ENCODE measurements at places on chromosomes 1 and 21.

DNA sequence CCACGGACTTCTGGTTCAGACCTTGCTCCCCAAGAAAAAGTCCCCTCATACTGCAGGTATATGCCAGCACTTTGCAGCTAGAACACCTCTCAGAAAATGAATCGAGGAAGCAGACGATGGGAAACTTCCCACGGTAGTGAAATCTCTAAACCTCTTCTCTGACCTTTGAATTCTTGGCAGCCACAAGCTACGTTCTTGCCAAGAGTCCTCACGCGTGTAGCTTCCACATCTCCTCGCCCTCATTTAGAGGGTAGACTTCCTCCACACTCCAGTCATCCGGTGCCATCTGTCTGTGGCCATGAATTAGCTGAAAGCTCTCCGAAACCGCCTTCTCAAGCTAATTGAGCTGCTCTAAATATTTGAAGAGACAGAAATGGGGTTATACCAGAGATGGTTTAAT lies 127.8 kb downstream of the RGS7 start:
- DNase-seq, result no peak

- DNase-seq, result peak; percentile 47
Measured at GRCh38 chr21:38804789-38805327, 871 bp upstream of the ETS2 start.

- DNase-seq, result no peak
Measured at GRCh38 chr1:39836595-39837110, 46.7 kb downstream of the TRIT1 start.

- no peak for DNase-seq
Measured at GRCh38 chr1:233672732-233673131, 58.8 kb downstream of the KCNK1 start.

- no peak for DNase-seq
Measured at GRCh38 chr1:11284784-11285183, 11.8 kb downstream of the UBIAD1 start.

GRCh38 chr1:7916501-7916830 lies 24.2 kb downstream of the TNFRSF9 start:
- no peak for DNase-seq

GRCh38 chr21:35145626-35146233 lies 96.6 kb upstream of the RUNX1 start:
- DNase-seq, result peak; percentile 57

DNA sequence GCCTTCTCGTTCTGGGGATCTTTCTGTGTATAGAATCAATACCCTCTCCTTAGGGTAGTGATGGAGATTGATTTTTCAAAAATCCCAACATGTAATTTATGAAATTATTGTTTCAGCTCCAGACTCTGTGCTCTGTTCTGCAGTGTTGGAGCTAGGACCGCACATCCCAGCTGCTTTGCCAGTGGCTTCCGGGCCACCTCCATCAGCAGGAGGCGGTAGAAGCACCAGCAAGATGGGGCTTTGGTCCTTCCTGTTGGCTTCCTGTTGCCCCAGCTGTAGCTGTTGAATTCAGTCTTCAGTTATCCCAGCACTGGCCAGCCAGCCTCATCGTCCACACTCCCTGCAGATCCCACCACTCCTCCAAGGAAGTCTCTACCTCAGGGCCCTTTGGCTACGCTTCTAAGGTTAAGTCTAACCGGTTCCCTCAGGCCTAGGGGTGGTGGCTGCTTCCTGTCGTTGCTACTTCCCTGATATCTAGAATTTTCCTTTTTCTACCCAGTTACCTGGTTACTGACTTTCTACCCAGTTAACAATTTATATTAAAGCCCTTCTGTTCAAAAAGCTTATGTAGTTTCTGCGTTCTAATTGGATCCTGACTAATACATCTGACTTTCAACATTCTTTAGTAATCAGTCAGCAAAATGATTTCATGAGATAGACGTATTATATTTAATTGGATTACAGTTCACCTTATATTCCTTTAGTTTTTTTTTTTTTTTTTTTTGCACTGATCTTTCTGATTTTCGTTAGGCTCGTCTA lies 24.6 kb downstream of the GALNT2 start:
- no peak for DNase-seq

GRCh38 chr1:176552217-176552991 lies 89.4 kb downstream of the PAPPA2 start:
- no peak for DNase-seq

DNA sequence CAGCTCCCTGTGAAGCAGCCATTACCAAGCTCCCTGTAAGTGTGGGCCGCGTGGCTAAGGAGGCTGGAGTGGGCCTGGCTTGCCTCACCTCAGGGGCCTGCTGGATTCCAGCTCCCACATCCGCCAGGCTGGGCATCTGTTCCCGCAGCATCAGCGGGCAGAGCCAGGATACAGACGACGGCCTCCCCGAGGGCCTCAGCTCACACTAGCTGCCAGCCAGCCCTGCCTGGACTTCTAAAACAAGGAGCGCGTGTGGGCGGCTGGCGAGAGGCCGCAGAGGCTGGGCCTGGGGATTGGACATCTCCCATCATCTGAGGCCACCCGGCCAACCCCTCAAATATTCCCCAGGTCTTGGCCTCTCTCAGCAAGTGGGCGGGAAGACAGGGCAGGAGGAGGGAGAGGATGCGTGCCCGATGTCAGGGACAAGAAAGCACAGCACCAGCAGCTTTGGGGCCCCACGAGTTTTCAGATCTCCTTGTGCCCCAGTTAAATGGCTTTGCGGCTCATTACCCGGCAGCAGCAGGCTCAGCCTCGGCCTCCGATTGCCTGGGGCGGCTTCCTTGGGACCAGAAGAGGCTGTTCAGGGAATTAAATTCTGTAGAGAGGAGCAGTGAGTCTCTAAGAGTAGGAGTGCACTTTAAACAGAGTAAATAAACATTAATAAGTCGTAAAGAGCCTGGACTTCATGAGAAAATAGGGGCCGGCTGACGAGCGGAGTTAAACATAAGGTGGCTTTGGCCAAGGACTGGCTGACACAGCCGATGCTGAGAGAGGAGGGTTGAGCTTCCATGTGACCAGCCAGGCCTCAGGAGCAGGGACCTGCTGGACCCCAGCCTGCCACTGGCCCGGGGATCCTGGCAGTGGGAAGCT lies 208.9 kb upstream of the C1orf174 start:
- no peak for DNase-seq

DNA sequence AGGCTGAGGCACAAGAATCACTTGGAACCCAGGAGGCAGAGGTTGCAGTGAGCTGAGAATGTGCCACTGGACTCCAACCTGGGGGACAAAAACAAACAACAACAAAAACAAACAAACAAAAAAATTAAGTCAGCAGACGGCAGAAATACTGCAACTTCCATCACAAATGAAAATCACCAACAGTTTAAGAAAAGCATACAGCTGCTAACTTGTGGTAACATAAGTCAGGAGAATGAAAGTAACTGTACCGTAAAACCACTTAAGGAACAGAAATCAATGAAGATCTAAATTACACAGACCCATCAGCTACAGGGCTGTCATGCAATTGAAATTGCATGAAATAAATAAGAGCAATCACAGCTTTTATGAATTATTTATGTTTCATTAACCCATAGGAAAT lies 25.0 kb downstream of the MCOLN2 start:
- DNase-seq, result no peak

DNA sequence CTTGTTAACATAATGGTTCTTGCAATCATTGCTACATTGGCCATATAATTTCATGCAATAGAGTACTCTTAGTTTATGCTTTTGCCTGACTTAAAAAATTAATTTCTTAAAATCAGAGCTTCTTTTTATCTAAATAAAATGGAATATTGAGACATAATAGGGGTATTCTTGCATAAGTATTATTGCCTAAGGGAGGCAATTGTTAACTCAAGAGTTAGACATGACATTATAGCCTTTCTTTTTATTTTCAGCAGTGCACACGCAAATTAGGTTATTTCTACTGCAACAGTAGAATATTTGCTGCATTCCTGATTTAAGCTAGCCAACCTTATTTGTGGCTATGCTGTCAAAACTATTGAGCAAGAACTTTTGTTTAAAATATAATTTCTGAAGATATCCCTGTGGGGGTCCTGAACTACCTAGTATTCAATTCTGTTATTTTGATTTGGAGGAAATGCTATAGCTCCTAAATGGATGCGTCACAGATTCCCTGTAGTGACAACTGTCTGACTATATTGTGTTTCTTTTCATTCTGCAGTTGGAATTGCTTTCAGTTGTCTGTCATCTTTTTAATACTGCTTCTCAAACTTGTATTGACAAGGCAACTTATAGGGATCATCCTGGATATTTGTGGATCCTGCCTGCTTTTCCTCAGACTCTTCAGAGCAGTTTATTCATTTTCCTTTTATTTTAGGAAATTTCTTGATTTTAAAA lies 211.0 kb downstream of the PATJ start:
- DNase-seq, result no peak

GRCh38 chr1:41862384-41863221 lies 56.1 kb downstream of the HIVEP3 start:
- DNase-seq, result no peak

GRCh38 chr1:162138112-162138511 lies 68.6 kb downstream of the NOS1AP start:
- DNase-seq, result no peak

- no peak for DNase-seq
Measured at GRCh38 chr1:30639881-30640452, 83.4 kb downstream of the MATN1 start.

- DNase-seq, result no peak
Measured at GRCh38 chr1:154729031-154729442, 121.1 kb upstream of the ADAR start.

- no peak for DNase-seq
Measured at GRCh38 chr21:33869873-33870272, 45.7 kb downstream of the ATP5PO start.
